ENCODE measurements at places on chromosomes 6 and 20.
A peak's percentile ranks its signal among the peaks of the same experiment; 100 is the strongest.

DNA sequence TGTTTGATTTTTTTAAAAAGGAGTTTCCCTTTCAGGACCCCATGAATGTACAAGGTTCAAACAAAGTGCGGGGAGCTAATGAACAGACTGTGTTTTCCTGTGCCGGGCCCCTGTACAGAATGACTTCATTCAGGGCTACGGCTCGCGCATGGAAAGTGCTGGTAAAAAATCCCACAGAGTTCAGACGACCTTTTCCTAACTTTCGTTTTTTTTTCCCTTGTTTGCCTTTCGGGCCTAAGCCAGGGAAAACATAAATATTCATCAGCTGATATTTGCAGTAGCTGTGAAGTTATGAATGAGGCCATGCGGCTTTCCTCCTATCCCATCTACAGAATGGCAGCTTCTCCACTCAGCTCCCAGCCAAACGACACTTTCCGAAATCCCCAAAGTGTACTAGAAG, 74.0 kb downstream of the HAO1 start:
- DNase-seq: no peak

DNA sequence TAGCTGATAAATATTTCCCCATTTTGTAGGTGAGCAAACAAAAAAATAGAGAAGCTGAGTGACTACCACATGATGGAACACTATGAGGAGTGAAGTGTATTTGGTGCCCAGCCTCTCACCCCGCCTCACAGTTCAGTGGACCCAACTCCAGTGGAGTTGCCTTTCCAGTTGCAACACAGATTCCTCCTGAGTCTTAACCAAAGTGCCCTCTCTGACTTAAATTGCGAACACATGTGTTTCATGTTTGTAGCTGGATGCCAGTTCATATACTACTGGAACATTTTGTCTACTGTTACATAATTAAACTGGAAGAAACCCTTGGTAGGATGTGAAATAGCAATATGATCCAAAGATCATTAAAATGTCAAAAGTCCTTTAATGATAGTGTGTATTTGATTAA, 448.9 kb downstream of the COL12A1 start:
- DNase-seq: no peak

GRCh38 chr20:62637521-62638054, 4.7 kb upstream of the SLCO4A1 start:
- DNase-seq: no peak

GRCh38 chr6:157535340-157536222, 154.6 kb downstream of the ZDHHC14 start:
- DNase-seq: no peak

- no peak for DNase-seq
Observed at GRCh38 chr6:169689287-169689686, 12.5 kb downstream of the WDR27 start.

- DNase-seq: no peak
Observed at GRCh38 chr6:135346747-135347146, 150.8 kb downstream of the AHI1 start.

- DNase-seq: no peak
Observed at GRCh38 chr6:1426416-1426815, 37.0 kb downstream of the FOXF2 start.

GRCh38 chr6:56657354-56657753, 14.7 kb upstream of the DST start:
- DNase-seq: no peak

DNA sequence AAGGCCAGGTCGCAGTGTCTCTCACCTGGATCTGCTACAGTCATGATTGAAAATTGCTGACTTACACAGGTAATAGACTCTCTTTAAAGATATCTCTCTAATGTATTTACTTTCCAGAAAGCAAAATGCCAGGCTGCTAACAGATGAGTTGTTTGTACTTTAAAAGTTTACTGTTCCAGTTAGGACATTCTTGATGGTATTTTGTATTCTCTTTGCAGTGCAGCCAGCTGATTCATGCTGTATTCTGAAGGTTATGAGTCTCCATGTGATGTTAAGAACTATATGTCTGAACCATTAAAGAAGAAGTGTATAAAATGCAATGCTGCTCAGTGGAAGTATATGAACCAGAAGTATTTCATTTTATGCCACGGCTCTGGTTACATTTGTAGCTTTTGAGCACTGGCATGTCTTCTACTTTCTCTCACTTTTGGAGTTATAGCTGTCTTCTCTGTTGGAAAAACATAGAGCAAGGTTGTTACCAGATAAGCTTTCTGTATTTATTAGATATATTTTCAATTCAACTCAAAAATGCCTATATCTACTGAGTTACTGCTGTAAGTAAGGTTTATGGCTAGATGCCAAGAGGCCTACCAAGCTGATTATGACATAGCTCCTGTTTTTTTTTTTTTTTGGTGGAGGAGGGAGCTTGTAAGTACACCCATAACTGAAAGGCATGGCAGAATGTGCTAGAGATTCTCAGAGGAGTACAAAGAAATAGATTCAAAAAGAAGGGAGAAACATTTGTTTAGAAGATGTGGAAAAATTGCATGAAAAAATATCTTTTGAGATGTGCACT, 130.5 kb upstream of the MAN1A1 start:
- no peak for DNase-seq

DNA sequence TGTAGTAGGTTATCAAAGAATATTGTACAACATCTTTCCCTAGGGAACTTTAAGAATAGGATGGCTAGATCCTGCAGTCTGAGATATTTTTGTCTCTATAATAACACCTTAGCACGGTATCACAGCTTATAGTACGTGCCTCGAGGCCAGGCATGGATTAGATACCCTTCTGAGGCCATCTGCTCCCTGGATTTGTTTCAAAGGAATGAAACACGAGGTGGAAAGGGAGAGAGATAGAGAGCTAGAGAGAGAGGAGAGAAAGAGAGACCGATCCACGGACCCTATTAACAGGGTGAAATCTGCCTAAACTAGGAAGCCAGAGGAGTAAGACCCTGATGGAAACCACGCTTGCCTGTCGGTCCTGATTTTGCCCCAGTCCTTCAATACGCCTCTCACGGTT, 92.5 kb downstream of the CD83 start:
- DNase-seq: no peak

GRCh38 chr20:22341508-22341907, 242.9 kb downstream of the FOXA2 start:
- no peak for DNase-seq

- DNase-seq: no peak
Observed at GRCh38 chr6:1348675-1349074, 36.8 kb downstream of the FOXQ1 start.

DNA sequence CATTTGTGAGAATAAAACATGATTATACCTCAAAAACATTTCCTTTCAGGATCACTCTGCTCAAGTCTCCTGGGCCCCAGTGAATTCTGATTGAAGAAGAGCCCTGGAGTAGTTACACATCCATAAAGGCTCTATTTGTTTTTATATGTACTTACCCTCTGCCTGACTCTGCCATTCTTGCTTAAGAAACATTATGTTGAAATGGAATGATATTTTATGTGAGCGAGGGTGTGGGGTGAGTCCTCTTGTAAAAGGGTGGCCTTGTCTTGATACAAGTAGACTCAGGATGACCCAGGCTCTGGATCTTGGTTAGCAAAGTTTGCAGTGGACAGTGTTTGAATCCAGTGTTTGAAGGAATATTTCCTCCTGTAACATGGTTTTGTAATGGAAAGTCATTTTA, 215.4 kb upstream of the PREP start:
- no peak for DNase-seq

GRCh38 chr20:57901526-57901925, 191.7 kb upstream of the PMEPA1 start:
- DNase-seq: no peak

- peak; percentile 18 for DNase-seq
Observed at GRCh38 chr20:3751675-3752385, 15.7 kb downstream of the ADISSP start.

- DNase-seq: no peak
Observed at GRCh38 chr6:129645830-129646579, 64.0 kb downstream of the ARHGAP18 start.

- DNase-seq: no peak
Observed at GRCh38 chr6:49632727-49633126, 3.9 kb downstream of the RHAG start.

DNA sequence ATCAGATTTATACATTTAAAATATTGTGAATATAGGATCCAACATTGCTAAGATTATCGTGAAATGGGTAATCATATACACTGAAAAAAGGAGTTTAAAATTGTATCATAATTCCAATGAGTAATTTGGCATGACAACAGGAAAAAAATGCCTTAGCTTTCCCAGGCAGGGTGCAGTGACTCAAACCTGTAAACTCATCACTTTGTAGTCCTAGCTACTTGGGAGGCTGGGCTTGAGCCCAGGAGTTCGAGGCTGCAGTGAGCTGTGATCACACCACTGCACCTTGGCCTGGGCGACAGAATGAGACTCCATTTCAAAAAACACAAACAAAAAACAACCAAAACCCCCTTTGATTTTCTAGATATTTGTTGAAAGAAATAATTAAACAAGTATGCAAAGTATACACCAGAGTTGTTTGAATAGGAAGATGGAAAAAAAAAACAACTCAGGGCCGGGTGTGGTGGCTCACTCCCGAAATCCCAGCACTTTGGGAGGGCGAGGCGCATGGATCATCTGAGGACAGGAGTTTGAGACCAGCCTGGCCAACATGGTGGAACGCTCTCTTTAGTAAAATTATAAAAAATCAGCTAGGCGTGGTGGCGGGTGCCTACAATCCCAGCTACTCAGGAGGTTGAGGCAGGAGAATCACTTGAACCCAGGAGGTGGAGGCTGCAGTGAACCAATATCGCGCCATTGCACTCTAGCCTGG, 98.7 kb downstream of the TRERF1 start:
- no peak for DNase-seq

- no peak for DNase-seq
Observed at GRCh38 chr20:16195671-16196070, 377.6 kb downstream of the KIF16B start.

- no peak for DNase-seq
Observed at GRCh38 chr6:70309243-70309642, 6.4 kb upstream of the COL9A1 start.

DNA sequence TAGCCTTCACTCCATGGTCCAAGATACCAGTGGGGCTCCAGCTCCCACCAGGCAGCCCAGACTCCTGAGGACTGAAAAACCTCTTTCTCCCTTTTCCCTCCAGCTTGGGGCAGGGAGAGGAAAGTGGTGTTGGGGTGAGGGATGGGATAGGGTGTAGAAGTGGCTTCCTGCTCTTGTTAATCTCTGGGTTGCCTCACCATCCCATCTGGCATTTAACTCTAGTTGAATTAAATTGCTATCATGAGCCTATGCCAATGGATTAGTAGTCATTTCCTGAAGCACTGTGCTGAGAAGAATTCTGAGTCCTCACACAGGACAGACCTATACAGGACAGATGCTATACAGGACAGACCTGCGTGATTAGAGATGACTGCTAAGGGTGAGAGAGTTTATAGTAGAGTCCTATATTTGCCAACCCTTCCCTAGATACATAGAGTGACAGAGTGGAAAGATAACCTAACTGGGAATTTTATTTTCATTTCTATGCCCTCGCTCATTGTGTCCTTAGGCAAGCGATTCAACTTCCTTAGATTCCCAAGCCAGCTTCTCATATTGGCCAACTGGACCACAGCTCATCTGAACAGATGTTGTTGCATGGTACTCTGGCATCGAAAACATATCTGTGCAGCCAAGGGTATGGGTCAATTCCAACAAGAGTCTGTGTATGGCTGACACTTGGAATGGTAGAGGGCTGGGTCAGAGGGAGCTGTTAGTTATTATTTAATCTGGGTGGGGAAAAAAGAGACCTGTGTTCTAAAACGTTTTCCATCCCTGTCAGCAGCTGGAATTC, 42.8 kb downstream of the MCHR2 start:
- DNase-seq: no peak

GRCh38 chr6:54876365-54876764, 29.8 kb downstream of the FAM83B start:
- DNase-seq: no peak

DNA sequence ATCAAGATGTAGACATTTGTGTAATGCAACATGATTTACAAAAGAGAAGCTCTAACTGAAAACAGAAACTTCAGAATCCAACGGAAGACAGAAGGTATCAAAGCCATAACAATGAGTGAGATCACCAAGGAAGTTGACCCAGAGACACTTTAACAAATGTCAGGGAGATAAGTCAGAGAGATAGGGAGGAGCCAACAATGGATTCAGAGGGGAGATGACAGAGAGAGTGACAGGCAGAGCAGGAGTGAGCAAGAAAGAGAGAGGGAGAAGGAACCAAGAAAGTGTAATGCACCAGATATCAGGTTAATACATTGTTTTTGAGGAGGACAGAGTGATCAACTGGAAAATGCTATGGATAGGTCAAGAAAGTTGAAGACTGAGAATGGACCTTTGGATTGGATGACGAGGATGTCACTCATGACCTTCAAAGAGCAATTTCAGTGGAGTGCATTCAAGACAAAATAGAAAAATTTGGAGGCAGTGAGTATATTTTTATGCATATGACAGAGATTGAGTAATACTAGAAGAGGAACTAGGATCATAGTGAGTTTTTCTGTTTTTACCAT, 86.6 kb downstream of the TRDN start:
- no peak for DNase-seq

GRCh38 chr6:42462474-42462972, 10.8 kb upstream of the TRERF1 start:
- DNase-seq: no peak

- DNase-seq: peak; percentile 33
Observed at GRCh38 chr6:53361549-53362031, 12.8 kb upstream of the ELOVL5 start.

GRCh38 chr6:149963212-149963461, 606 bp upstream of the ULBP1 start:
- no peak for DNase-seq

DNA sequence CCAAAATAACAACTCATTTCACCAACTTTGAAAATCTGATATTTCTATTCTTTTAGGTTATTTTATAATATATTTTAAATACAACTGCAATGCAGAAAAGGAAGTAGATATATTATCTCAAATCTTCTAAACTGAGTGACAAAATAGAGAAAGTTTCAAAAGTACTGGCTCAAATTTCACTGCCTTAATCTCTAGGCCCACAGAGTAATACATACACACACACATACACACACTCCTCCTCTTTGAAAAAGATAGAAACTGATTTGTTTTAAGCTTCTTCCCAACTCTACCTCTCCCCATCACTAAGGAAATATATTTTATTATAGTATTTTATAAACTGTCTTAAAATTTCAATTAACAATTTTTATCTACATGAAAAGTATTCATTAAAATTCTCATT, 36.2 kb downstream of the ARHGAP18 start:
- no peak for DNase-seq

DNA sequence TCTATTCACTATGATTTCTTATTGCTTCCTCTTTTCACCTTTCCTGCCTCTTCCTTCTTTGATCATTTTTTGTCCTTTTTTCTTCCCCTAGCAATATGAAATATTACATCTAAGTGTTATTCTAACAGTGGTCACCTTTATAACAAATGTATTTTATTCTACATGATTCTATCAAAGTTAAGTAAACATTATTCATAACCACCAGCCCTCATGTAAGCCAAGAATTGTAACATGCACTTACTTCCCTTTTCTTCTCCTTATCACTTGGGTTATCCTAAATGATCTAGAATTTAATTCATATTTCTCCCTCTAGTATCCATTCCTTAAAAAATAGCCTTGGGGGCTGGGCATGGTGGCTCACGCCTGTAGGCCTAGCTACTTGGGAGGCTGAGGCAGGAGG, 88.3 kb upstream of the SLC22A23 start:
- no peak for DNase-seq
